GM23248 (cell line): ENCODE measurements at places on chromosomes 6 and 20.

GRCh38 chr20:23132293-23132929 lies 46.3 kb upstream of the CD93 start:
- no peak for DNase-seq

DNA sequence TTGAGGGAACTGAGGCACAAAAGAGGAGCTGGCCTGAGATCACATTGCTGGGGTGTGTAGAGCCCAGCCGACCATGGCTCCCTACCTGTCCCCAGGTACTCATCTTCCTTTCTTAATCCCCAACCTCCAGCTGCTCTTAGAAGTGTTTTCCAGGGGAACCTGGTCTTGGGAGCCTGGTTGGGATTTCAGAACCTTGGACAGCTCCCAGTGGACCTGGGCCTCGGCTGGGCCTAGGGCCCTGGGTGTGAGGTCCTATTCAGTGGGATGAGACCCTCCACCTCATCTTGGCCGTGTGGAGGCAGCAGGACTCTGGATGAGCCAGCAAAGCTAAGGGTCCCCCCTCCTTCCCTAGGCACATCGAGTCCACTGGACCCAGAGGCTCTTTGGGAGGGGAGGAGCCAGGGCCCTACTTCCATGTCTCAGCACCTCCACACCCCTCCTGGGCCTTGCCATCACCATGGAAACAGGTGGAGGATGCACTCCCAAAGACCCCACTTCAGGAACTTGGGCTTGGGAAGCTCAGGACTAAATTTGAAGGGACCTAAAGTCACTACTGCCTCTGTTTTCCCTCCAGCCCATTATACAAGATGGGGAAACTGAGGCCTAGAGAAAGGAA lies 38.5 kb downstream of the DLGAP4 start:
- DNase-seq = peak; percentile 62

DNA sequence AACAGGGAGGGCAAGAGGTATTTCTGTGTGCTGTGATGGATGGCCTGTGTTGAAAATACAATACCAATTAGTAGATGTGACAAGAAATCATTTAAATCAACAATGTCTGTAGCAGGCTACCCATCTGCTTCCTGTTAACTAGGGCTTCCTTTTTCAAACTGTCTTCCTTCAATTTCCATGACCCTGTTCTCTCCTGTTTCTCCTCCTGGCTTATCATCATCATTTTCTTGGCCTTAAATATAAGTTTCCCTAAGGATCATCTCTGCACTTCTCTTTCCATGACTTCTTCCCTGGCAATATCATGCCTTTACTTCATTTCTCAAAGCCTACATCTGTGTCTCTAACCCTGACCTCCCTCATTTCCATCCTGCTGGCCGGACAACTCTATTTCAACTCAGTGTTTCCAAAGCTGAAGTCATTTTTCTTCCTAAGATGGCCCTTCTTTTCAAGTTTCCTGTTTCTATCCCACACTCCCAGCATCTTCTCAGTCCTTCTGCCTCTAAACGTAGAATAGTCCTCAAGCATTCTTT lies 18.2 kb downstream of the ZC2HC1B start:
- DNase-seq = no peak

GRCh38 chr6:51528556-51528955 lies 558.9 kb downstream of the PKHD1 start:
- no peak for DNase-seq

GRCh38 chr6:33126101-33126714 lies 50.4 kb downstream of the HLA-DPB1 start:
- DNase-seq = peak; percentile 81

- DNase-seq = no peak
These were observed 152.3 kb downstream of the ALDH8A1 start for GRCh38 chr6:134797400-134798113.

DNA sequence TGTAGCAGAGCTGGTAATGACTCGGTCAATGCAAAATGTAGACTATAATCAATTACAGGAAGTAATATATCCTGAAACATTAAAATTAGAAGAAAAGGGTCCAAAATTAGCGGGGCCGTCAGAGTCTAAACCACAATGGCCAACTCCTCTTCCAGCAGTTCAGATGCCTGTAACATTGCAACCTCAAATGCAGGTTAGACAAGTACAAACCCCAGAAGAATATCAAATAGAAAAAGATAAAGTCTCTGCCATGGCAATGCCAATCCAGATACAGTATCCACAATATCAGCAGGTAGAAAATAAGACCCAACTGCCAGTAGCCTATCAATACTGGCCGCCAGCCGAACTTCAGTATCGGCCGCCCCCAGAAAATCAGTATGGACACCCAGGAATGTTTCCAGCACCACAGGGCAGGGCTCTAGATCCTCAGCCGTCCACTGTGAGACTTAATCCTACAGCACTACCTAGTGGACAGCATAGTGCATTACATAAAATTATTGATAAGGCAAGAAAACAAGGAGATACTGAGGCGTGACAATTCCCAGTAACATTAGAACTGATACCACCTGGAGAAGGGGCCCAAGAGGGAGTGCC lies 158.4 kb downstream of the GPX5 start:
- DNase-seq = peak; percentile 73

DNA sequence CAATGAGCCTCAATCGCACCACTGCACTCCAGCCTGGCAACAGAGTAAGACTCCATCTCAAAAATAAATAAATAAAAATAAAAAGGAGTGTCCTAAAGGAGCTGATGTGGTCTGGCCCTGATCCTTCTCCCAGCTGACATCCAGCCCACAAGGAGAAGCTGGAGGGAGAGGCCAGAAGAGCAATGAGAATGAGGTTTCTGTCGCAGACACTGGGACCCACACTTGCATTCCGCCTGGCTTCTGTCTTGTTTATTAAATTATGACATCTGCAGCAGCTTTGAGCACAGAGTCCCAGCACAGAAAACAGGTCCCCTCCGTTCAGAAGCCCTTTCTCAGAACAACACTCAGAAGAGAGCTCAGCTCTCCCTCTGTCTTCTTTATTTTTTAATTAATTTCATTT lies 10.3 kb upstream of the E2F1 start:
- DNase-seq = no peak

DNA sequence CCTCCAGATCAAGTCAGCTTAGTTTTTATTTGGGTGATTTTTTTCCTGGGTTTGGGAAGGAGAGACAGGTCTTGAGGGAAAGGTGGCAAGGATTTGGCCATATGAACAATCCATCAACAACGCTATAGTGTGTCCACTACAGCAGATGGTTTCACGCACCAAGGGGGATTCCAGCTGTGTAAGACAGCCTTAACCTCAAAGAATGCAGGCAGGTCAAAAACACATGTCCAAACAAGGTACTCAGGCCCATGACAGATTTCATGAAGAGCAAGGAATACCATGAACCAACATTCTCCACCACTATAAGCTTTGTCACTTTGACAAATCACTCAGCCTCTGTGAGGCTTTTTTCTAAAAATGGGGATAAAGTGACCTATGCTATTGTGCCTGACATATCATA lies 2.0 kb downstream of the AIF1 start:
- no peak for DNase-seq

- no peak for DNase-seq
These were observed 444.3 kb downstream of the BCKDHB start for GRCh38 chr6:80550748-80551147.

DNA sequence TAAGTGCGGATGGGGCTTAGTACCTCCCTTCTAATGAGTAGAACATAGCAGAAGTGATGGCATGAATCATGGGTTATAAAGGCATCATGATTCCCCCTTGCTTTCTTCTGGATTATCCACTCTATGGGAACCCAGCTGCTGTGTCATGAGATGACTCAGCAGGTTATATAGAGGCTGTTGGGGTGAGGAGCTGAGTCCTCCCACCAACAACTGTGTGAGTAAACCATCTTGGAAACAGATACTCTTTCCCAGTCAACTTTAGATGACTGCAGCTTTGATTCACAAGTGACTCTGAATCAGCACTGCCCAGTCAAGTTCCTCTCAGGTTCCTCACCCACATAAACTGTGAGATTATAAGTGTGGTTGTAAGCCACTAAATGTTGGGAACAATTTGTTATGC lies 46.3 kb downstream of the FAM83B start:
- peak; percentile 69 for DNase-seq

- no peak for DNase-seq
These were observed 358.0 kb upstream of the CDH4 start for GRCh38 chr20:60894091-60894490.

DNA sequence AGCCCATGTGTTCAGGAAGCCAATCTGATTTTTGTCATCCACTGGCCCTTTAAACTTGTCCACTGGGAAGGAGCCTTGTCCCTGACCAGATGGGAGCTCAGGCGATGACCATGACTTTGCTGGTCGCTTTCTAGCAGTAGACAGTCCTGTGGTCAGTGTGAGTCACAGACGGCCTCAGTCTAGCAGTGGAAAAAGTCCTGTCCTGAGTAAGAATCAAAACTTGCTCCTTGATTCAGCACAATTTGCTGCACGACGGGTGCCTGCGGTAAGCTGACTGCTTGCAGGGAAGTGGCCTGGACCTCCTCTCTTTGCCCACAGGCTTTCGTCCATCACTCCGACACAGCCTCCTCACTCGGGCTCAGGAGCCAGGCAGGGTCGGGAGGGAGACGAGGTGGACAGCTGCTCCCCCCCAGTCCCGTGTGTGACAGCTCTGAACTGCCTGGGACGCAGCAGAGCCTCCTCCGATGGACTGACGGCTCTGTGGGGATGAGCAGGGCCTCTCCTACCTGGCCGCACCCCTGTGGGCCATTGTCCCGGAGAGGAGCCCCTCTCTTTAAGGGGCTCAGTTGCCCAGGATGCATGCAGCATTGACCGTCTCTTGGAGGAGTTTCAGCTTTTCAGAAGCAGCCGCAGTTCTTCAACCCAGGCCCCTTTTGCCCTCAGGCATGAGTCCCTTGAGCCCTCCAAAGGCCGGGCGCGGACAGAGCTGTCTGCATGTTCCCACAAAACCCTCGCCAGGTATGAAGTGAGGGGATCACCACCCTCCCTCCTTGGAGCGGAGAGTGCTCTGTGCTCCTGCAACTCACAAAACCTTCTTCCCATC lies 209.2 kb downstream of the ANKRD60 start:
- DNase-seq = peak; percentile 94

GRCh38 chr20:9829835-9830234 lies 9.0 kb downstream of the PAK5 start:
- DNase-seq = no peak

DNA sequence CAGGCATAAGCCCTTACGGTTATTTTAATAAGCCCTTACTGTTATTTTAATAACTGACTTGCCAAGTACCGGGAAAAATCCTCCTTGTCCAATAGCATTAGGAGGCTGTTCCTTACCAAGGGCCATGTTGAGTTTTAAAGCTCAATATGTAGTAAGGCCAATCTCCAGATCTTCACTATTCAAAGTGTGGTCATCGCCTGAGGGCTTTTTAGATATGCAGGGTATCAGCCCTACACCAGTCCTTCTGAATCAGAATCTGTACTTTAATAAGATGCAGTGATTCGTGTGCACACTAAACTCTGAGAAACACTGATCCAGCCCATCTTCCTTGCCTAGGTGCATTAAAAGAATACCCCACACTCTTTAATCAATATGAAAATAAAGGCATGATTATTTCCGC lies 72.8 kb upstream of the ZNF133 start:
- DNase-seq = no peak

DNA sequence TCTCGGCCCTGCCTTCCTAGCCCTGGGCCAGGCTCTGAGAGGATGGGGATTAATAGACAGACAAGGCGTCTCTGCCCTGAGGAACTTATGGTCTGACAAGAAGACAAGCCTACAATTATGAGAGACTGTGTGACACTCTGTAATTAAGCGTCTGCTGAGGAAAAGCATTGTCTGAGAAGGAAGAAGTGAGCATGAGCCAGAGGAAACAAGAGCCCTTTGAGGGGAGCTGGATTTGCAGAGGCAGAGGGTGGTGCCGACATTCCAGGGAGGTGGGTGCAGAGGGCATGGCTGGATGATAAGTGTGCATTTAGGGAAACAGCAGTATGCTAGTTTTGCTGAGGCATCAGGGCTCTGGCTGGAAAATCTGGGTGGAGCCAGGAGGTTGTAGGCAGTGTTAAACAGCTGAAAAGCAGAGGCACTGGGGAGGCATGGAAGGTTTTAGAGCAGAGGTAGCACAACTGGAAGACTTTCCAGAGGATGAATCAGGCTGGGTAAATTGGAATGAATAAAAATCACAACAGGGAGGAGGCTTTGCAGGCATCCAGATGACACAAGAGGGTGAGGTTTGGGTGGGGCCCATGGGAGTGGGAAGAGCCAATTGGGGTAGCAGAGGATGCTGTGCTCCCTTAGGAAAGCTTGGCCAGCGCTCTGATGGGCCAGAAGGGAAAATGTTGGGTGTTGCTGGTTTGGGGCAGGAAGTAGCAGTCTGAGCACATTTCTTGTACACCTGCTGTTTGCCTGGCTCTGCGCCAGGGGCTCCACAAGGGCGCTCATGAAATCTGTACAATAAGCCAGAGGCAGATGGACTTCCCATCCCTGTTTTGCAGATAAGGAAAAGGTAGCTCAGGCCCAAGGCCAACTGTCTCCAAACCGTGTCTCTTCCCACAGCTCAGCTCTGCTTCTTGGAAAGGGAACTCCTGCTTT lies 74.0 kb upstream of the MYL9 start:
- DNase-seq = peak; percentile 86

GRCh38 chr6:34696189-34696738 lies 303 bp downstream of the ILRUN start:
- DNase-seq = peak; percentile 79

- no peak for DNase-seq
These were observed 103.9 kb downstream of the TTLL2 start for GRCh38 chr6:167428664-167429333.

DNA sequence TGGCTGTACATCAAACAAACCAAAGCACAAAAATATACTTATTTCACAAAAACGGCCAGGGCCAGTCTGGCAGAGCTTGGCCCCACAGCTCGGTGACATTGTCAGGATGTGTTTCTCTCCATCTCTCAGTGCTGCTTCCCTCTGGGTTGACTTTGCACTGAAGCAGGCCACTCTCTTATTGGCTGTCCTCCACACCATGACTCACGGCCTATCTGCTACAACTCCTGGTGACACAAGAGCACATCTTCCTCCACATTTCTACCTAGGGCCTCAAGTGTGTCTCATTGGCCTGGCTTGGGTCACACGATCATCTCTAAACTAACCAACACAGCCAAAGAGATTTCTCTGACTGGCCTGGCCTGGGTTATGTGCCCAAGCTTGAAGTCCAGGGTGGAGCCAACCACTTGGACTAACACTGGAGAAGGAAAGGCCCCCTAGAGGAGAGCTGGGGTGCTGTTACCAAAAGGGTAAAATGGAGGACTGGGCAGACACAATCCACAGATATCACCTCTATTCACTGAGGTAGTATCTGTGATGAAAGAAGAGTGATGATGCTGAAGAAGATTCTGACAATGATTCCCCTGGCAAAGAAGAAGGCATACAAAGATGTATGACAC lies 159.8 kb upstream of the TSHZ2 start:
- DNase-seq = peak; percentile 14

DNA sequence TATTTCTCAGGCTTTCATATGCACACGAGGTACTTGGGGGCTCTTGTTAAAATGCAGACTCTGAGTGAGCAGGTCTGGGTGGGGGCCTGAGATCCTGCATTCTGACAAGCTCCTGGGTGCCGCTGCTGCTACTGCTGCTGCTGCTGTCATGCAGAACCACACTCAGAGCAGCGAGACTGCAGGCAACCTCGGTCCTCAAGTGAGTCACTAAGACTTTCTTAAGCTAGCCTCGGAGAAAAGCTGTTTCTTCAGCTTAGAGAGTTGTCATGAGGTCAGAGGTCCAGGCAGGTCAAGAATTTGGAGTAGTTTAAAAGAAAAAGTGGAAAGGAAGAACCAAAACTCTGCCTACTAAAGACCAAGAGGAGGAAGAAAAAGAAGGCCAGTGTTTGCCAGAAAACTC lies 92.9 kb downstream of the SPTLC3 start:
- DNase-seq = peak; percentile 60

- DNase-seq = no peak
These were observed 50.8 kb upstream of the BEND6 start for GRCh38 chr6:56904068-56904467.
